ENCODE measurements at places on chromosomes 1 and 21.

DNA sequence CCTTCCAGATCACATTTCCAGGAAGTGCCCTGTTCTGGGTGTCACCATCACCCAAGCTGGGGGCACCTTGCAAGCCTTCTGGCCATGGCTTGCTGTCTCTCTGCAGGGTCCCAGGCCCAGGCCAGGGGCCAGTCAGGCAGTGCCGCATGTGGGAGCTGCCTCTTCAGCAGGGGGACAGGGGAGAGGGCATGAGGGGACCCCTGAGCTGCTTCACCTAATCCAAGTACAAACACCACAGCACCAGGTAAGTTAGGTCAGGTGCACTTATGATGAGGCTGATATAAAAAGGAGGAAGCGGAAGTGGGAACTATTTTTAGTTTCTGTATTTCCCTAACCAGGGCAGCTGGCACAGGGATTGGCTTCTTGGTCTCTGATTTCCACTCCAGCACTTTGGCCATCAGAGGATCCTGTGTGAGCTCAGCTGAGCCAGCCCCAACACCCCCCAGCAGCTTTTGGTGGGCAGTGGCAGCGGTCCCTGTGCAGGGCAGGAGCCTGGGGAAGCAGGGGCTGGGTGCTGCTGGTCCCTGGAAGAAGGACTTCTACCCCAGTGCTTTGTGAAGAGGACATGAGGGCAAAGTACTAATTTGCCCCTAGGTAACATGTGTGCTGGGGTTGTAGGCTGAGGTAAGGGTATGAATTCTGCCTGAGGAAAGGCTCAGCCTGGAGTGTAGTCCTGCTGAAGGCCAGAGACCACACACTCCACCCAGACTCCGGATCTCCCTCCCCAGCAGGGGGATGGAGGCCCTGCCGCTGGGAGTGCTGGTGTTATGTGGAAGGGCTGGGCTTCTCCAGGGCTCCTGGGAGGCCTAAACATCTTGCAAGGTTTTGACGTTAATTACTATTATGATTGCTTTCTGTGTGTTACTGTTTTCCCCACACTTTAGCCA is 3.3 kb upstream of the PCBP3 start:
- DNase-seq, result no peak

- DNase-seq, result no peak
Observed at GRCh38 chr1:9347095-9347850, 54.6 kb downstream of the SPSB1 start.

DNA sequence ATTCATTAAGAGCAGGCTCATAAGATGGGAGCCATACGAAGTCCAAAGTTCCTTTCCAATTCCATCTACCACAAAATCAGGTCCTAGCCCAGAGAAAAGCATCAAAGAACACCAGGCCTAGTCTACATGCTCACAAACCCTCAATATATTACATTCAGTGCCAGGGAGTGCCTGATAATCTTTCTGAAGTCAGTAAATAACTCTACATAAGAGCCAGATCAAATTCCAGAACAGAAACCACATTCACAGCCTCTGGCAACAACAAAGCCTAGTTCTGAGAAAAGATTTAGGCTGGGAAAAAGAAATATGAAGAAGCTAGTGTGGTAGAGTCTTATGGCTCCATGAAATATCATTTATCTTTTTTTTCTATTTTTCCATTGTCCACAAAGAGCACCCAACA is 40.5 kb upstream of the RBBP5 start:
- no peak for DNase-seq

DNA sequence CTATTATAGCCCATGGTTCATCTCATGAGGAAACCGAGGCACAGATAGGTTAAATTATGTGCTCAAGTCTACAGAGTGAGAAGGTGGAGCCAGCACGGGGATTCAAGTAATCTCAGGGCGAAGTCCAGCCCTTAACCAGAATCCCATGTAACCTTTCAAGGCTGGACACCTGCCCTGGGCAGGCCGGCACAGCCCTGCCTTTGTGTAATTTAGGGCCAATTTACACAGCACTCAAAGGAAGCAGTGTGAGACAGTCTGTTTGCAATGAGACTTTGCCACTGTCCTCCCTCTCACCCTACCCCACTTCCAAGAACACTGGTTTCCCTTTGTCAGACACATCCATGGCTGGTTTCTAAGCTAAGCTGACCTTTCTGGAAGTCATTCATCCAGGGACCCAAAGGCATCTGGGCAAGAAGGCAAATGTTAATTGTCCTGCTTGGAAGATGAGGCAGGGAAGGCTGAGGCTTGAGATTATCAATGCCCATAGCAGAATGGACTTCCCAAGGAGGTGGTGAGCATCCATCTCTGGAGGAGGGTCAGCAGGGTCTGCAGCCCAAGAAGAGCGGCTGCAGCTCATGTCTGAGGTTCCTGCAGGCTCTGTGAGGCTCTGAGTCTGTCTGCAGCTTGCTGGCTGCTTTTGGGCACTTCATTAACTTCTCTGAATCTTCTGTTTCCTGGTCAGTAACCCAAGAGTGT is 159.2 kb downstream of the TRABD2B start:
- no peak for DNase-seq

DNA sequence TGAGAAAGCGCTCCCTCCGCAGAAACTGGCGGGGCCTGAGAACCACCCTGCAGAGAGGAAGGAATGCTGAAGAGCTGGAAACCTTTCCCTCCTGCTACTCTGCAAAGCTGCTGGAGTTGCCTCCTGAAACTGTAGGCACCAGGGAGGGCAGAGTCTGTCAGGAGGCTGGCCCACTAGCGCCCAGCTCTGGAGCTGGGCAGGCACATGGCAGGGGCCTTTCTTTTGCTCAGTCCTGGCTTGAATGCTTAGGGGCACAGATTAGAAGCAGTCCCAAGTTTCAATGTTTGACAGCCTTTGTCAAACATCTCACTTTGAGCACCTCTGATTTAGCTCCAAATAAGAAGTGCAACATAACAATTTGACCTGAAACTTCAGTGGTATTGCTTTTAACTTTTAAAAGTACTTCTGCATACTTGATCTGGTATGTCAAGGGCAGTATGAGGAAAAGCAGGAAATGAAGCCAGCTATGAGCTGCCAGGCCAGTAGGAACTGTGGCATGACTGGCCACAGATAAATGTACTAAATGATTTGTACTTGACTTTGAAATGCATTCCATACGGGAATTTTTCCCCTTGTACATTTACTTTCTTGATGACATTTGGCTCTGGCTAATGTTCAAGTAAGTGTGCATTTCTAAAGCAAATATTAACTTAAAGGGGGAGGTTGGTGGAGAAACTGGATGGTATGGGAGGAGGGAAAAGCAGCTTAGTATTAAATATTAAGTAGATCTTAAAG is 7.2 kb downstream of the C1orf116 start:
- no peak for DNase-seq

DNA sequence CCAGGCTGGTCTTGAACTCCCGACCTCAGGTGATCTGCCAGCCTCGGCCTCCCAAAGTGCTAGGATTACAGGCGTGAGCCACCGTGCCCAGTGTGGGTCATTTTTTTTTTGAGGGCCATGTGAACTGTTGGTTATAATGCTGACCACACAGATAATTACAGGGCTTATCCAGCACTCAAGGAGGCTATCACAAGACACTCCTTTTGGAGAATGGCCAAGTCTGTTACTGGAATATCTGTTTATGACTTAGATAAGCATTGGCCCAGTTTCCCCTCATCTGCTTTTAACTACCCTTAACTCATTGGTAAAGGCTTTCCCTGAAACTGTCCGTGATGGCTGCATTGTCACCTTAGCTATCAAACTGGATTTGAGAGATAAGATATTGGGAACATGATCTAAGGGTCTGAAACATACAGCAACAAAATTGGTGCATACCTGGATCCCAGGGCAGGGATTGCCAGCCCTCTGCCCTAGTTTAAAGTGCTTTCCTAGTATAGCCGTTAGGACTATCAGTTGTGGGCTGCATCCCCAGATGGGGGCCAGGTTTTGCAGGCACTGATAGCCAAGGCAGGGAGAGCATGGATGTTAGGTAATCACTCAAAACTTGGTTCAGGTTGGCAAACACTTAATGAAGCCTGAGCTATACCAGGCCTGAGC is 15.6 kb downstream of the SZT2 start:
- no peak for DNase-seq

- DNase-seq, result no peak
Observed at GRCh38 chr1:170741678-170742077, 77.7 kb downstream of the PRRX1 start.

DNA sequence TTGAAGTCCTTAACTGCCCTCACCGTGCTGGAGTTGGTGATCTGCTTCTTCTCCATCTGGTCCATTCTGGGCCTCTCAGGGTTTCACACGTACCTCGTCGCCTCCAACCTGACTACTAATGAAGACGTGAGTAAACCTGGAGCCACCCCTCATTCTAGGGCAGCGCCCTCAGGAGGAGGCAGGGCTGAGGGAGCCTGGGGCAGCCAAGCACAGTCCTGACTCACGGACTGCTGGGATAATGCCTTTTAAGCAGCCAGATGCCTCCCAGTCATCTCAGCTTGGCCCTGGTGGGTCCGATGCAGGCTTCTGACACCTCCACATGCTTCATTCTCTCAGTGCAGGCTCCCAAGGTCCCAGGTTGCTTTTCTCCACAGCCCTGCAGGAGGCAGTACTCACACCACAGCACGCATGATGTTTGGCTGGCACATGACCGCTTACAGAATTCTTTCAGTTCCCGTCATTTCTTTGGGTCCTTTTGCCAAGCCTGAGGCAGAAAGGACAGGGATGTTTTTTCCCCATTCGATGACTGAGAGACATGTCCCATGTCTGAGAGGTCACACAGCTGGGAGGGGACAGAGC is 11.8 kb upstream of the SFN start:
- no peak for DNase-seq

Measured in GM12891 (cell line).